ENCODE measurements at places on chromosomes 6 and 20. TPM values are rescaled to one million over a fixed set of nuclear protein-coding genes. Genes with fewer than 3 reads are reported as not detected.

DNA sequence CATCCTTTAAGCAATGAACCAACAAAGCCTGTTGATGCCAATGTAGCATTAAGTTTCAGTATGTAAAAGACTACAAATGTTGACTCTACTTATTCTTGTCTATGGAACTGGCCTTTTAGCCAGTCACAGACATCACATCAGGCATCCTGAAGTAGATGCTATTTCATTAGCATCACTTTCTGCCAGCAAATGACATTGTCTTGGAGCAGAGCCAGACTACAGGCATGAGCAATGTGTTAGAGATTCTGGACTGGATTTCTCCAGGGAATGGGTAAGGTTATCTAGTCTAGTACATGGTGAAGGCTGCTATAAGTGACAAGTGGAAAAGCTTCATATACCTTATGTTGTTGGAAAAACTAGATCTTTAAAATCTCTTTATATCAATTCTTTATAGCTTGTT is 142.9 kb downstream of the ADGRB3 start:
- no peak for DNase-seq

DNA sequence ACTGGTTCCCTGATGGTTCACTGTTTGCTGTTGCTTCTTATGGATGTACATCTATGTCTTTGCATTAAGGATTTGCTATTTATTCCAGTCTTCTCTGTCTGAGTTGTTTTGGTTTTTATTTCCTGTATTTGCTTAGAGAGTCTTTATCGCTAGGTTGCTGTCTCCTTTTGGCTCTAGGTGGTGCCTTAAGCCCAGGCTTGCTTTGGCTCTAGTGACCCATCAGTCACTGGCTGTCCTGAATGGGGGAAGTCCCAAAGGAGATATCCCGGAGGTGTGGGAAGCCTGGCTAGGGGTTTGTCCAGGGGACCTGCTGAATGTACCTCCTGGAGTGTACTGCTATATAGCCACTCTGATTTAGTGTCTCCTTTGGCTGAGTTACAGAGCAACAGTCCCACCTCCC is 53.4 kb downstream of the MCHR2 start:
- DNase-seq: no peak

MUC22 gene
- not detected for total RNA-seq

ADGRF4 gene
- total RNA-seq: not detected

MOG gene
- not detected for total RNA-seq

Measured in pulmonary artery endothelial cell (primary cell).